Left kidney (tissue), 8 donors: ENCODE measurements at places on chromosomes 7 and 10. TPM values are rescaled to one million over a fixed set of nuclear protein-coding genes. Genes with fewer than 3 reads are reported as not detected.
A peak's percentile ranks its signal among the peaks of the same experiment; 100 is the strongest.

Gene PLAU
- 16.1 TPM for polyA plus RNA-seq

Gene SKIDA1
- 12.2 TPM for polyA plus RNA-seq

Gene GBX1
- 0.22 TPM for polyA plus RNA-seq

Gene ZNF853
- 13.8 TPM for polyA plus RNA-seq

GRCh38 chr10:48945441-48946130, 5.9 kb upstream of the LRRC18 start:
- DNase-seq: peak; percentile 31

- DNase-seq: no peak
These were observed 29.1 kb downstream of the ALOX5 start for GRCh38 chr10:45403151-45403550.

- DNase-seq: no peak
These were observed 64.8 kb downstream of the LANCL2 start for GRCh38 chr7:55429835-55430499.

DNA sequence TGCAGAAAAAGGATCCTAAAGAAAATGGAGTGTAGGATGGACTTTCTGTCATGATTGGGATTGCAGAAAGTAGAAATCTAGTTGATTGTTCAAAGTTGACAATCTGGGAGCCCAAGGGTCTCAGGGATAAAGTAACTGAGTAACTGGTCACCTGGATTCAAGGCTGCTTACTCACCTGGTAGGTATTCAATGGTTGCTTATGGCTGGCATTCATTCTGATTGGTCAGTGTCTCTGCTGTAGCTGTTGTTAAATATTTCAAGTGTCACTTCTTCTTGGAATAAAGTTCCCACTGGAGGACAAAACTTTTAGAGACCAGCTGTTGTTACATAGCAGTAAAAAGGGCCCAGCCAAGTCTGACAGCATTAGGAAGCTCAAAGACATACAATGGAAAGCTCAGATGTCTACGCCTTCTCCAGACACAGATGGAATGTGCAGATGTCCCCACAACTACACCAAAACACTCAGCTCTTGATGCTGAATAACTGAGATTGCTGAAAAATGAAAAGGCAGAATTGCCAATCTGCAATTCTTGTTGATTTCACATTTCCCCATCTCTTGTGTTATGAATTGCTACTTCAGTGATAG, 106.9 kb downstream of the ZNF467 start:
- DNase-seq: no peak

DNA sequence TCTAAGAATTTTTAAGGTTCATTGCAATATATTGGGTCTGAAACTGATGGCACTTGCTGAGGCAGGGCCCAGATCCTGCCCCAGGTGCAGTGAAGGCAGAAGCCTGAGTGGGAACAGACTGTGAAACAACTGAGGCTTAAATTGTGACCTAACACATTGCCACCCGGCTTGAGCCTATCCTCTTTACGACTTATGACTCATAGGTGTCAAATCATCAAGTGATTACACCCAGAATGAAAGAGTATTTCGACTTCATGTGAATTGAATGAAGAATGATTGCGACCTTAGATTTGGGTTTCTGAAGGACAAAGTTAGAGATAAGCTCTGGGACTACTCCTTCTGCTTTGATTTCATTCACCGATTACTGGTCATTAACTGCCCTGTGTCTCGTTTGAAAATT, 200.9 kb downstream of the CREB5 start:
- DNase-seq: no peak

DNA sequence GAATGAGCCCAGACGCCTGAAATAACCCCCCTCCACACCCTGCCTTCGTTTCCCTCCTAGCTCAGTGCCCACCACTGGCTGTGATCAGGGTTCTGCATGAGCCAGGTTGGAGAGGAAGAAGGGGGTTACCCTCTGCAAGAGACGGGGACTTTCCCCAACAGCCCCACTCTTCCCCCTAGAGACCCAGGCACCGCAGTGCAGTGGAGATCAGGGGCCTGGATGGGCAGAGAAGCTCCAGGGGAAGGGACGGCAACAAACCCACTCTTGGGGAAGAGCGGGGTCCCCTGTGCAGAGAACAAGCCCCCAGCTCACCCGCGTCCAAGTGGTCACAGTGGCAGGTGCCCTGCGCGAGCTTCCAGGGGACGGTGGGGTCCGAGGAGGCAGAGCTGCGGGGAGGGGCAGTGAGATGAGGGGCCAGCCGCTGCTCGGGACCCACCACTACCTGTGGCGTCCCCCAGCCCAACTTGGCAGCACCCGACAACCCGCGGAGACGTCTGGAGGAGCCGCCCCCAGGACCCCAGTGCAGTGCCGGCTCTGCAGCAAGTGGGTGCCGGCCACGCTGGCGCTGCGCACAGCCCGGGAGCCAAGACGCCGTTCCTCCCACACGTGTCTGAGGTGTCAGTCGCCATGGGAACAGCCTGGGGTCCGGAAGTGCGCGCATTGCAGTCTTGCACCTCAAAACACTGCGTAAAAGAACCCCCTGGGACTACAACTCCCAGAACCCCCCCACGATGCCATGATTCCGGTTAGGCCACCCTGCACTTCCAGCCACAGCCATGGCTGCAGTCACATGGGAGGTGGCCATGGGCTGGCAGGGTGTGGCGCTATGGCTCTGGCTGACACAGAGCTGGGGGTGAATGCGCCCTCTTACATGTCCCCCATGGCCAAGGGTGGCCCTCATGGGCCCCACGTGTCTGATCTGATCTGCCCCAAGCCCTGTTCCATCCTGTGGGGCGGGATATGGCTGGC, 45.8 kb upstream of the WIPI2 start:
- DNase-seq: peak; percentile 5

DNA sequence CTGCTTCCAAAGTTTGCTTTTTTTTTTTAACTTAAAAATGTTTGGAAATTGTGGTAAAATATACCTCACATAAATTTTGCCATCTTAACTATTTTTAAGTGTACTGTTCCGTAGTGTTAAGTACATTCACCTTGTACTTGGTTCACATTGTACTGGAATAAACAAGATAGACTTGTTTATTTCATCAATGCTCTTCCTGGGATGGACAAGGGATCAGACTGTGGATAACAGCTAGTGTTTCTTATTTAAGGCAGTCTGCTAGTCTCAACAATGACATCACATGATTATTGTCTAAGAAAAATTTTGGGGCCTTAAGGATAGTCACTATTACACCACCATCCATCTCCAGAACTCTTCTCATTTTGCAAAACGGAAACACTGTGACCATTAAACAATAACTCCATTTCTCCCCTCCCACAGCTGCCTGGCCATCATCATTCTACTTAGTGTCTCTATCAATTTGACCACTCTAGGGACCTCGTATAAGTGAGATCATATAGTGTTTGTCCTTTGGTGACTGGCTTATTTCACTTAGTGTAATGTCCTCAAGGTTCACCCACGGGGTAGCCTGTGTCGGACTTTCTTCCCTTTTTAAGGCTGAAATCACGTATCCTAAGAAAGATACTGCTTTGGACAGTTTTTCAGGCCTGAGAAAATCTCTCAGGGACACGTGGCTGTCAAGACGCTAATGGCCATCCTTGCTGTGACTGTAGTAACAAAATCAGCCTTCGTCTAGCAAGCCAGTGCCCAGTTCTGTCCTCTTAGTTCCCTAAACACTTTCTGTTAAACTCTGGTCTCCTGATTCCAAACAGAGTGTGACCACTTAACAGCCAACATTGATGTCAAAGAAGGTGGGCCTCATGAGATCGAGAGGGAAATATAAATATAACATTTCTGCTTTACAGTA, 305.2 kb downstream of the FRMD4A start:
- no peak for DNase-seq

DNA sequence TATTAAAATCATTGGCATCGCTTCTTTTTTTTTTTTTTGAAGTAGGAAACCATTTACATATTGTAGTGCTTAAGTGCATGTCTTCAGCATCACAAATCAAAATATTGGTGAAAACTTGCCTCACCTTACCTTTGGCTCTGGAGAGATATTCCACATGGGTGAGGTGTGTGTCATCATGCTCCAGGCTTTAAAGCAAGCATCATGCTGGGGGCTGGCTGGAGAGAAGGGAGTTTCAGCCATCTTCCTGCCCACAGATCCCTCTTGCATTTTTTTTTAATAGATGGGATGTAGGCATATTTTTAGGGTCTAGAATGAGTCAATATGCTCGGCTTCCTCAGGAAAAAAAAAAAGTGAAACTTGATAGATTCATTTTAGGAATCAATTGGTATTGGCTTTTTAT, 2.3 kb upstream of the INSYN2A start:
- DNase-seq: no peak

DNA sequence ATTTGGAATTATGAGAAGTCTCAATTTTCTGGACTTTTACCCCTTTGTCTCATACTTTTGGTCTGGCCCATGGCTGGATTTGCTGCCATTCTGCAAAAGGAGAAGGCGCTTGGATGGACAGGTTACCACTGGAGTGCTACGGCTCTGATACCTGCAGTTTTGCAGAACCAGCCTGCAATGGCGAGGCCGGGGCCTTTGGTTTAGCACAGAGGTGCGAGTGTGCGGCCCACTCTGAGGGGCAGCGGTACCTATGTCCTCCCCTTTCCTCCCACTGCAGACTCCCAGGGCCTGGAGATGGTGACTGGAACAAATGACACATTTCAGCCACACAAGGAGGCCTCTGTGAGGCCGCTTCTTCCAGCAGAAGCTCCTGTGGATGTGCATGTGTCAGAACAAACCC, 11.9 kb downstream of the ZNF777 start:
- DNase-seq: no peak
